ENCODE measurements at places on chromosomes 6 and 20.

- DNase-seq, result no peak
Observed at GRCh38 chr6:70839286-70840266, 117.3 kb downstream of the B3GAT2 start.

- DNase-seq, result no peak
Observed at GRCh38 chr20:35697696-35698297, 1.4 kb downstream of the NFS1 start.

GRCh38 chr20:38460040-38460623 is 12.5 kb upstream of the RALGAPB start:
- peak; percentile 8 for DNase-seq

DNA sequence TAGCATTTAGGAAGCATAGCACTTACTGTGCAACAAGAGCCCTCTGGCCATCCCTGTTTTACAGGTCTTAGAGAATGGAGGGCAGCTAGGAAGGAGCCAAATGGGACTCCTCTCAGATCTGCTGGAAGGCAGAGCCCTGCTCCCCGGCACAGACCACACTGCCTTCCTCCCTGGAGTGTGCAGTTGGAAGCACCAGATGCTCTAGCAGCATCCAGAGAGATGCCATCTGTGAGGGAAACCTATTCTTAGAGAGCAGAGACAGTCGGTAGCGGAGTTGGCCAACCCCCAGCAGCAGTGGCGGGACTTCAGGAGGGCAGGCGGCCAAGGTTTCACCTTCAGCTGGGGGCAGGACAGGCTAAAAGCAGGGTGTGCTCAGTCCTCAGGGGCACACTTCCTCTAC is 16.7 kb upstream of the E2F1 start:
- no peak for DNase-seq

Measured in T1000 (cell line).